Amniotic epithelial cell (primary cell): ENCODE measurements at places on chromosomes 3 and 15.

DNA sequence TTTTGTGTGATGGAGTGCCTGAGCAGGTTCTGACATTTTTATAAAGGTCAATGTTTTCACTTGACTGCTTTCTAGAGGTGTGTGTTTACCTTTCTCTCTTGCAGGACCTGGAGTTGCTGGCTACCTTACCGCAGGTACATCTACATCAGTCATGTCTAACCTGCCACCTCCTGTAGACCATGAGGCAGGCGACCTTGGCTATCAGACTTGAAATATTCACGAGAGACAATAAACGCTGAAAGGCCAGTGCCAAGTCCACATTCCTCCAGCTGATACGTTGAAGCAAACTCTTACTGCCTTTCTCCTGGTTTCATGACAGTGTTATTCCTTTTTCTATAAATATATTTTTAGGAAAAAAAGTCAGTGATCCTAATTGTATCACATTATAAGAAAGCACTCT, 59.0 kb upstream of the ACKR4 start:
- no peak for DNase-seq

- DNase-seq, result no peak
Observed at GRCh38 chr3:71421475-71421819, 162.1 kb downstream of the FOXP1 start.

- peak; percentile 54 for DNase-seq
Observed at GRCh38 chr15:63818191-63818590, 15.6 kb downstream of the HERC1 start.

DNA sequence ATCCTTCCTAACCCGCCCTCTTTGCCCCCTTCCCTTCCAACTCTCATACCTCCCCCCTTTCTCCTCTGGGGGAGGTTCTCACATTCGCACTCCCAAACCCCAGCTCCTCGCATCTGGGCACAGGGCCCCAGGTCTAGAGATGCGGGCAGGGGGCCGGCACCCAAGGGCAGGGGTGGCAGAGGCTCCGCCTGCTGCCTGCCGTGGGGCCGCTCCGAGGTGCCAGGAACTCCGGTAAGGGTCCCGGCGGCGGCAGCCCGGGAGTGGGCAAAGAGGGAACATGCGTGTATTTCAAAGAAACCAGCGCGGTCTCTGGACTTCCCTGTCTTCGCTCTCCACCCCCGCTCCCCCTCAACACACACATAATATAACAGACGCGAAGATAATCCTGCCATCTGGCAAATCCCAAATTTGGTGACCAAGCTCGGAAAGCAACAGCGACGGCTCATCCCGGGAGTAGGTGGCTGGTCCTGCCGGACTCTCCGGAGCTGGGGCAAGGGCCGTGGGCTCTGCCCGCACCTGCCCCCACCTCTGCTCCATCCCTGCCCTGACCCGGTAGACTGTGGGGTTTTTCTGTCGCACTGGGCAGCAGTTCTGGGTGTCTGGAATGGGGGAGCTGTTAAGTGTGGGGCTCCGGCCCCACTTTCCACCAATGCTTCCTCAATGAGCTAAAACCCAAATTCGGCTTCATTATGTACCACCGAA, 31.0 kb downstream of the NR2F2 start:
- no peak for DNase-seq

GRCh38 chr15:42137461-42138261, 18.8 kb downstream of the PLA2G4F start:
- peak; percentile 48 for DNase-seq

DNA sequence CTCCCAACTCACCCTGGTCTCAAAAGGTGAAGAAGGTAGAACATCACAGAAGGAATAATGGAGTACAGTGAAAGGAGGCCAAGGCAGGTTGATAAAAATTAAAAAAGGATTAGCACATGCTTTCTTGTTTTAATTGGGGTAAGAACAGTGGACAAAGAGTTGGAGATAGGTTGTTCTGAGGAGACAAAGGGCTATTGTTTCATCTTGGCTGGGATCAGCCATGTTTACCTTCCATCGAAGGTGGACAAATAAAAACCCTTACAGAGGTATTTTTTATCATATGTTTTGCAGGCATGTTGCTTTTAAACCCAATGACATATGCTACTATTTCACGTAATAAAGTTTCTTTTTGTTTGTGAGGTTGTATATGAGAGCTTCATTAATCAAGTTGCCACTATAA, 12.9 kb downstream of the COMMD2 start:
- DNase-seq, result no peak

- no peak for DNase-seq
Observed at GRCh38 chr3:80157546-80157945, 389.7 kb upstream of the ROBO1 start.

- no peak for DNase-seq
Observed at GRCh38 chr3:151119188-151119587, 33.7 kb downstream of the MED12L start.

DNA sequence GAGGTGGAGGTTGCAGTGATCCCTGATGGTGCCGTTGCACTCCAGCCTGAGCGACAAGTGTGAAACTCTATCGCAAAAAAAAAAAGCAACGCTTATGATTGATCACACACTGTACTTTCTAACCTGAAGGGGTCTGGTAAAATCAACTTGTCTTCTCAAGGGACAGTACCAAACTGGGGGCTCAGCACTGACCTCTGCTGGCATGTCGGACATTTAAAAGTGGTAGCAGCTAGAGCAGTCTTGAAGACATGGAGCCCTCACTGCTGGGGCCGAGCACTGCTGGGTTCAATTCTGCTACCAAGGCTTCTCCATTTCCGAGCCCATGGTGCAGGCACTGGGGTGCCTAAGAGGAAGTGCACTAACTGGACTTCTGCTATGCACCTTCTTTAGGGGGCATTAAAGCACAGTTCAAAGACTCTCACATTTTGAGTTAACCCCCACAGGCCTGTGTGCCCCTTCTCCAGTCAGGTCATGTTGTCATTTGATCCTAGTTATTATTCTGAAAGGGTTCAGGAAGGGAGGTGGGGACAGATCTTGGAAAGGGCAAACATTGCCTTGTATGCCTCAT, 26.4 kb upstream of the LAMP3 start:
- no peak for DNase-seq

- peak; percentile 58 for DNase-seq
Observed at GRCh38 chr15:31019986-31020385, 28.6 kb upstream of the MTMR10 start.

- DNase-seq, result no peak
Observed at GRCh38 chr3:152615681-152616080, 219.2 kb upstream of the P2RY1 start.

DNA sequence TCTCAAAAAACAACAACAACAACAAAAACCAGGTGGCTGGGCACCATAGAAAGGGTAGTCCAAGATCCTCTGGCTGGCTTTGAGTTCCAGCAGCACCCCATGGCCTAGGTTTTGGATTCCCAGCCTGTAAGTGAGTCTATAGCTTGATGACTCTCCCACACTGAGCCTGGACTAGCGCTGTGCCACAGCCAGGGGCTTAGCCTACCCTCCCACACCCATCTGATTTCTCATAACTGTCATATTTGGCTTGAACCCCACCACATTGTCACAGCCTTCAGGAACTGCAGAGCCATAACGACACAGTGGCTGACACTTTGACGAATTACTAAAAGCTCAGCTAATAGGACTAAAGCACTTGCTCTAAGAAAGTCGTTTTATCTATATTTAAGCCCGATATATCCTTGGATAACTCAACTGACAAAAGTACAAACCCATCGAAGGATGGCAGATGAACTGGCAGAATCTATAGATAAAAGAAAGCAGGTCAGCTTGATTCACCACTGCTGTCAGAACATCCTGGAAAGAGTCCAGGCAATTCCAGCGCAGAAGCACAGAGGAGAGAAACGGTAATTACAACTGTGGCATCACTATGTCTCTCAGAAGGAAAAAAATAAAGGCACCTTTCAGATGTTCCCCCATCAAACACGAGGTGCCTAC, 62.1 kb downstream of the HOMER2 start:
- DNase-seq, result peak; percentile 45

- no peak for DNase-seq
Observed at GRCh38 chr15:51861557-51862359, 32.3 kb downstream of the TMOD3 start.

DNA sequence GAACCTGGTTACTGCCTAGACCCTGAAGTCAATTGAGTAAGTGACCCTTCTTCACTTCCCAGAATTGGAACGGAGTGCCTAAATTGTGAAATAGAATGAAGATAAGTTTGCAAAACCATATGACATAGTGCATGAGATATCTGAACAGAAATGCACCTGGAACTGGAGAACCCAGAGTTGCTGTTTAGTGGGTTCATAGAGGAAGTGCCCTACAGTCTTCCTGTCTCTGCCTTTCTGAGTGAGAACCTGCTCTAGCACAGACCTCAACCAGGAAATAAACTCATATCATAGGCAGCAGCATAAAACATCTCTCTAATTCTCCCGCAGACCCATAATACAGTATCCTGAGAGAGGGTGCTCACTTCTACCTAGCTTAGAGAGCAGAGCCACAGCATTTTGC, 82.9 kb downstream of the EOMES start:
- no peak for DNase-seq

DNA sequence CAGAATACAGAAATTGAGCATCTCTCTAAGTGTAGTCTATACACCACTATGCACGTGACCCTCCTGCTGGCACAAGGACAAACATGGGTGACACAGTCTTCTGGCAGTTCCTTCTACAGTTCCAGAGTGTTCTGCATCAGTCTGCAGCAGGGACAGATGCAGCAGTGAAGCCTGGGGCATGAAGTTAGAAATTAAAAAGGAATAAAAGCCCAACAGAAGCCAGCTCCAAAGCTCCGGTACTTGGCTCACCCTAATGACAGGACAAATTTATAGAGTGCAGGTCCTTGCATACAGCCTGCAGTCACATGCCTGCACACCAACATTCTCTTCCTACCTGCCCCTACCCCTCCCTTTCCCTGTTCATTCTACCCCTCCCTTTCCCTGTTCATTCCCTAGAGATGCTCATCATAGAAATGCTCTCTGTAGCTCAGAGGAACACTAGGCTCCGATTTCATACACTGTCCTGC, 15.0 kb downstream of the UACA start:
- DNase-seq, result no peak

- peak; percentile 92 for DNase-seq
Observed at GRCh38 chr15:90184119-90184785, 16.9 kb upstream of the SEMA4B start.

GRCh38 chr3:71579326-71579934, 4.1 kb downstream of the FOXP1 start:
- peak; percentile 53 for DNase-seq

GRCh38 chr15:89097313-89097712, 9.1 kb downstream of the ABHD2 start:
- DNase-seq, result no peak

DNA sequence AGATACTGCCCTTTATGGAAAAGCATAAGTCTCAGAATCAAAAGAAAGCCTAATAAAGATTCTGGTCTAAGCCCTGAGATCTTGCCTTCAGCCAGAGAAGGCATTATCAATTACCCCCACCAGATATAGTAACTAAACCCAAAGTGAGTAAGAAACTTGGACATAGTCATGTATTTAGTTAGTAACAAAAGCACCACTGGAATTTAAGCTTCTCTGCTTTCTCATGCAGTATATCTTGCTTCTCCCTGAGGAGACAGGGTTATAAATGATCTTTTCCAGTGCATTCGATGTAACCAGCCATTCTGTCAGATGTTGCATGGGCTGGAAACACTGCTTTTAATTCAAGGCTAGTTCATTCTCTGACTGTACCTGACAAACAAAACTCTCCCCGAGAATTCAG, 946.7 kb downstream of the NAALADL2 start:
- no peak for DNase-seq
